Stimulated activated CD8-positive, alpha-beta memory T cell treated with anti-CD3 and anti-CD28 coated beads, Interleukin-4, amount 100 ng/mL, for 1 hour (primary cell): ENCODE measurements at places on chromosomes 3 and 15.

DNA sequence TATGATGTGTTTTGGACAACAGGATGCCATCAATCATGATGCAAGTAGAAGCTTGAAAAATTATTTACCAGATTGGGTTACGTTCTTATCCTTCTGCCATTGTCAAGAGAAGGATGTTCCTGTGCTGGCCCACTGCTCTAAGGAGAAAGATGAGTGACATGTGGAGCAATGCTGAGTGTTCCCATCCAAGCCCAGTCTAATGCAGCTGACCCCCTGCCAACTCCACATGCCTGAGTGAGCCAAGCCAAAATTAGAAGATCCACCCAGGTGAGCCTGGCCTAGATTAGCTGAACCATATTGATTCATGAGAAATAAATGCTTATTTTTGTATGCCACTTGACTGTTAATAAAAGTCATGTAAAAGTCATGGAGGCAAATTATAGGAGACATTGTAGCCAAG, 446.5 kb downstream of the CNTN3 start:
- DNase-seq, result no peak

- DNase-seq, result no peak
Observed at GRCh38 chr3:156837115-156837514, 11.0 kb downstream of the LEKR1 start.

DNA sequence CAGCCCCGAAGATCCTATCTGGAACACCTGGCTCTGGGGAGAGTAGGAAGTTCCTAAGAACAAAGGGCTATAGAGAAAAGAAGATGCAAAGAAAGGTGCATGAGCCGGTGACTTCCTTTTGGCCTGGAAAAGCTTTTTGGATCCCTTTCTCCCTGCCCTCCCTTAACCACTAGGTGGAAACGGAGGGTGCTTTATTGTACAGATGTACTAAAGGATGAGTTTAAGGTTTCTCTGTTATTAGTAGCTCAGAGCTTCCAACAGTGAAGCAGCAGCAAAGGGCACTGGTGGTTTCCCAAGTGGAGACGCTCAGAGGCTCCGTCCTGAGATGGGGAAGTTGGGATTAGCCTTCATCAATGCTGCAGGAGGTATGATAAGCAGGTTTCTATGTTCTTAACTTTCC, 5.9 kb upstream of the ADGRG7 start:
- no peak for DNase-seq

DNA sequence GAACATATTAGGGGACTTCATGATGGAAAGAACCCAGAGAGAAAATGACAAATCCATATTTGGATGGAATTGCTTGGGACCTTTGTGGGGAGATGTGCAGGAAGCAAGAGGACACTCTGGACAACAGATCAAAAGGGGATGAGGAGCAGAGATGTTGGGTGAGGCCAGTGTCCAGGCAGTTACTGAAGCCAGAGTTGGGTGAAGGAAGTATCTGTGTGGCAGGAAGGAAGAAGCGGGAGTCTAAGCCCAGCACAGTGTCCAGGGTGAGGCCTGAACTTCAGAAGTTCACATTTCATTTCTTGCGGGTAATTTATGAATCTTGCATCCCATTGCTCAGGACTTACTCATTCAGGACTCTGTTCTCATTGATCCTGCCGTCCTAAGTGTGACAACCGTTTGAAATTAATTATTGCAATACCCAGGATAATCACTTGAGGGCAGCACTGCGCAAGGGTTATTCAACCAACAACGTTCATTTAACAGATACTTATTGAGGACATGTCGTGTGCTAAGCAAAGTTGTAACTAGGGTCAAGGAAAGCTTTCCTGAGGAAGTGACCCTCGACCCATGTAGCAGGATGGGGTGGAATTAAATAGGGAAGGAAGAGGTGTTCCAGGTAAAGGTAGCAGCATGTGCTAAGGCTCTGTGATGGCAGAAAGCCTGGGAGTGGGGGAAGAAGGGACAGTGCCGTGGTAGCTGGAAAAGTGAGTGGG, 61.3 kb upstream of the CMTM8 start:
- DNase-seq, result peak; percentile 21

GRCh38 chr3:150324788-150325187, 83.3 kb upstream of the TSC22D2 start:
- no peak for DNase-seq

DNA sequence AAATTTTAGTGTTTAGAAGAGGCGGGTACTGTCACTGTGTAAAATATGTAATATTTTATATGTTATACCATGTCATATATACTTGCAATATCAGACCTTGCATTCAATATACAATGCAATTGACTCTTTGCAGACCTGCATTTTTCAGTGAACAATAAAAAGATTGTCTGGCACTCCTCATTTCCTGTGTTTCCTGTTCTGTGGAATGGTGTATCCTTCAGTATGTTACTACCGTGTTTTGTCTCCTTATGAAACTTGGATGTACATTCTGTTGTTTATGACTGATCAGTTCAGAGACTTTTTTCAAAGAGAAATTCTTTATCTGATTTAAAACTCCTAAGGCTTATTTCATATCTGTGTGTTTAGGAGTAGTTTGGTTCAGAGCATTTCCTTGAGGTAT, 31.5 kb downstream of the APH1B start:
- DNase-seq, result no peak

DNA sequence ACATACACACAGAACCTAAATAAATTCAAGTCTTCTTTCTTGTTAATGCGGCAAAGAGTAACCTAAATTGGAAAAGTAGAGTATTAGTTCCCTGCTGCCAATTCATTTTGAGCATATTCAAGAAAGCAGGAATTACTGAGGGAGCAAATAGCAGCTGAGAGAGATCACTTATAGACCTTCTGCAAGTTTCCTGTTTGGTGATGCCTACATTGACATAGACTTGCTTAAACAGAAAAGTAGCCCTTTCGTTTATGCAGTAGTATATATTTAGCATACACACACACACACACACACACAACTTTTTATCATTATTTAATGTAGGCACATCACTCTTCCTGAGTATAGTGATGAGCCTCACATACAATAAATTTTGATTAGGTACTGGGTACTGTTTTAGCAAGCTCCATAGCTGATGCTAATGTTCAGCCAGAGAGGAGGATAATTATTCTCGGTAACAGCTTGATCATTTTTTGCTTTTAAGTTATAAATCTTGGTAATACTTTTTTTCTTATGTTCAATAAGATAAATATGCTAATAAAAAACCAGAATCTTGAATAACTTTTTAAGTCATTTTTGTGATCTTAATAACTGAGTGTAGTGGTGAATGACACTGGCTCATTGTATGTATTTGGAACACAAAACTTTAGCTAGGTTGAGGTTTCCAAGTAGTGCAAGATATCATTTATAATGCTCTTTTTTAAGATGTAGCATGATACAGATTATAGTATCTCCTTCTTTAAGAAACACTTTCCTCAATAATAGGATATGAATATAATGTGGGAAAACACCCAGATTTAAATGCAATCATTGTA, 174.7 kb downstream of the MBNL1 start:
- DNase-seq, result no peak

DNA sequence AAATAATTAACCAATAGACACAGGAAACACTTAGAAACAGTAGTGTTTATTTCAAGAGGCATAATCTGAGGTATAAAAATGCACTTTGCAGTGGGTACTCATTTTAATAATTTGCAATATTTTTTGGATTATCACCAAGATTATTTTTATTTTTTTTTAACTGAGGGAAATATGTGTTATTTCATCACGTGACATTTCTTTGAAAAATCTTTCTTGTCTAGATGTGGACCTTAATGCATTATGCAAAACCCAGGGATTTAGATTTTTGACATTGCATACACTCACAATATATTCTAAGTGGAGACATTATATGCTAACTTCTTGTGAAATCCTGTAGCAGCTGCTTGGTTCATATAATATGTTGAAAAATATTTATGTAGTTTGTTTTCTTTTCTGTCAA, 260.4 kb upstream of the MEIS2 start:
- no peak for DNase-seq

GRCh38 chr3:11668243-11669235, 24.8 kb upstream of the VGLL4 start:
- no peak for DNase-seq

GRCh38 chr3:122688996-122689395, 8.4 kb downstream of the PARP14 start:
- DNase-seq, result no peak

DNA sequence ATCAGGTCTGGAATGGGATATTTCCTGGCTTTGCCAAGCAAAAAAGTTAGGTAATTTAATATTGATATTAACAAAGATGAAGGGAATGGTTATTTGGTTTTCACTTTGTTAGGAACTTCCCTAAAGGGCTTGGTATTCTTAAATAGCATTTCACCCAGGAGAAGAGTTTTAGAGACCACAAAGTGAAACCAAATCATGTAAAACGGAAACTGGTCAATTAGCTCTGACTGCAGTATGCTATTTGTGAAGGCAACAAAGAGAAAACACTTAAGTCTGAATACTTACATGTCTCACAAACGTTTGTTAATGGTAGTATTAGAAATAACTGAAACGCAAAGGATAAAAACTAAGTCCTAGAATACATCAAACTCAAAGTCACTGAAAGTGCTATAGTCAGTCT, 32.4 kb upstream of the SETMAR start:
- no peak for DNase-seq

DNA sequence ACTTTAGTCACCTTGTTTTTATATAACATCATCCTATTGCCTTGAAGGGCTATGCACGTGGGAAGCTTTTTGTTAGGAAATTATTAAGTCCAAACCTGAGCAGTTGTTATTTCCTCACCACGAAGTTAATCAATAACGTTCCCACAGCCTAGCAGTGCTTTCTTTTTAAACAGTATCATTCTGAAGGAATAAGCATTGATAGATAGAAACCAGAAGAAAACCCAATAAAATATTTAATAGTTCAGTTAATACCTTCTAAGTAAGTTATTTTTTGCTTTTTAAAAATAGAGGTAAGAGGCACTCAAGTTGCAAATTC, 149.3 kb downstream of the KCNMB2 start:
- DNase-seq, result no peak

- no peak for DNase-seq
Observed at GRCh38 chr3:35081899-35082298, 557.4 kb upstream of the ARPP21 start.

DNA sequence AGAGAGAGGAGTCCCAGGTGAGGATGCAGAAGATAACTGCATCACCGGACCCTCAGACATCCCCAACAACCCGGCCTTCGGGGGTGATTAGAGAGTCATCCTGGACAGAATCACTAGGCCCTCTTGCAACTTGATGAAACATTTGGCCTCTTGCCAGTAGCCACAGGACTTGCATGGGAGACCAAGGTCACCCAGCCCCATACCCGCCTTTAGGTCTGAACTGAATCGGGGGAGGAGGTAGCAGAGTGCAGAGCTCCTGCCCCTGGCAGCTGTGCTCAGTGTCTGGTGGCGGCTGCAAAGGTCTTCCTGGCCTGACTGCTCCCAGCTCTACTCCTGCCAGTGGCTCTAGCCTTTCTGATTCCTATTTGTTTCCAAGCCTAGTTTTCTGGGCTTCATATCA, 12.4 kb downstream of the PIF1 start:
- no peak for DNase-seq

GRCh38 chr3:9253327-9253726, 3.9 kb upstream of the SRGAP3 start:
- DNase-seq, result no peak

GRCh38 chr15:68469162-68470048, 37.4 kb upstream of the ITGA11 start:
- DNase-seq, result no peak

DNA sequence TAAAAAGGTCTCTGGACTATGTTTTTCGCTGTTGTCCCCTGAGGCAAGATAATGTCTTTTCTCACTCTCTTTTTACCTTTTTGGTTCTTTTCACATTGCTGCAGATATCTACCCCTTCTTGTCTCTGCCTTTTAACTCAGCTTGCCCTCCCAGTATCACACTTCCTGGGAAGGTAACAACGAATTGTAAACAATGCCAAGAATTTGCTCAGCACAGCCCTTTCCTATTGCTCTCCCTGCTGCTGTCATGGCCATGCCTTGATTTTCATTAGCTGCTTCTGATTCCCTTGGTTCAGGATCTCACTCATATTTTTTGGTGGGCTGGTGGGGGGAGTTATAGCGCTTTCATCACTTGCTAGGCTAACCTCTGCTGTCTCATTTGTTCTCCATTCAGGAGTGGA, 123.1 kb upstream of the DPH6 start:
- DNase-seq, result no peak

- no peak for DNase-seq
Observed at GRCh38 chr15:67433495-67434099, 87.3 kb upstream of the C15orf61 start.

GRCh38 chr3:34844323-34844620, 795.1 kb upstream of the ARPP21 start:
- no peak for DNase-seq

GRCh38 chr3:15361494-15362214, 29.3 kb upstream of the SH3BP5 start:
- DNase-seq, result no peak

- DNase-seq, result no peak
Observed at GRCh38 chr3:171457607-171458061, 2.6 kb downstream of the TNIK start.

DNA sequence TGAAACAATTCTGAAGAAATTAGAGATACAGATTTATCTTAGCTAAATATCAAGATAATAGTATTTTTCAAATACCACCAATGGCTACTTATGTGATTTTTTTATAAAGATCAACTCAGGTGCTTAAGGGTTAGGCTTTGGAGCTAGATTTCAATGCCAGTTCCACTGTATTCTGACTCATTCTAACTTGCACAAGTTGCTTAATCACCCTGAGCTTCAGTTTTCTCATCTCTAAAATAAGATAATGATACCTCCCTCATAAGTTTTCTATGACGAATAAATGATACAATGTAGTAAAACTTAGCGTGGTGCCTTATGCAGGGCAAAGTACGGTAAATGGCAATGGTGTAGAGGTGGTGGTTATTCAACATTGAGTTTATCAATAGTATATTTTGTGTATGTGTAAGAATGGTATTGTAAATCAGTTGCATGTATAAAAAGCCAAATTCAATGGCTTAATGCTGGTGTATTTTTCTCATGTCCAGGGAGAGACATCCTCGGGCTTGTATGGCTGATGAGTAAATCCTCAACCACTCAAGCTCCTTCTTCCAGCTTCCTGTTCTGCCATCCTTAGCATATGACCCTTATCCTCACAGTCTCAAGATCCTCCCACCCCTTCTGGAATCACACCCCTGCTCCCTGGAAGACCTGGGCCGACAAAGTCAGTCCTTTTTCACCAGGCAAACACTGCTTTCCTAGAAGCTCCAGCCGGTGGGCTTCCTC, 505.9 kb upstream of the CFAP20DC start:
- DNase-seq, result no peak

- DNase-seq, result peak; percentile 83
Observed at GRCh38 chr3:183285828-183286457, 32.9 kb downstream of the B3GNT5 start.

GRCh38 chr3:18099611-18100010, 325.5 kb downstream of the SATB1 start:
- DNase-seq, result no peak

- DNase-seq, result no peak
Observed at GRCh38 chr3:194804796-194805195, 119.1 kb downstream of the FAM43A start.

GRCh38 chr3:177781686-177782161, 584.4 kb upstream of the TBL1XR1 start:
- DNase-seq, result no peak

GRCh38 chr15:56468401-56468800, 3.5 kb upstream of the MNS1 start:
- no peak for DNase-seq

- no peak for DNase-seq
Observed at GRCh38 chr3:194935061-194935460, 249.4 kb downstream of the FAM43A start.
